ENCODE measurements at places on chromosomes 1 and 21. TPM values are rescaled to one million over a fixed set of nuclear protein-coding genes. Genes with fewer than 3 reads are reported as not detected.

DNA sequence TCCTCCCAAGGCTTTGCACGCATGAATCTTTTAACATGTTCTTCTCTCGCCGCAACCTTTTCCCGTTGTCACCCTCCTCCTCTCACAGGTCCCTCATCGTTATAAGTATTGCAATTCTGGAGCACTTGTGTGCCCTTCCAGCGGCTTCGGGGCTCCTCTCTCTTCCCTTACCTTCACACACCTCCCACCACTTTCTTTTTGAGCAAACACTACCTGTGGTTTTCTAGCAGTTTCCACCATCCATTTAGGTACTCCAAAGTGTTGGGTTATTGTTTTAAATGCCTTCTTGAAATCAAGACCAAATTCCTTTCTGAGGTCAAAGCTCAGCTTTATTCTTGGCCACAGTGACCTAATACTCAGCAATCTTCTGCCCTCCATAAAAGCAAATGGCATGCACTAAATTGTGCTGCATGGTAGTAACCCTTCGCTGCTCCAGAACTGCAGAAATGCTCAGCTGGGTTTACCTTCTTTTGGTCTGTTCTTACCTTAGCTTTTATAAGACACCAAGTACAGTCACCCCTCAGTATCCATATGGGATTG lies 472.4 kb downstream of the SETD4 start:
- H3K27ac ChIP-seq = no peak overlapping the region
- DNase-seq = no peak
- H3K27me3 ChIP-seq = no peaks in the 10 kb centered on the region
- H3K4me1 ChIP-seq = no peaks in the 10 kb centered on the region
- H3K4me3 ChIP-seq = no peak overlapping the region
- no peaks in the 10 kb centered on the region for H3K36me3 ChIP-seq

DNA sequence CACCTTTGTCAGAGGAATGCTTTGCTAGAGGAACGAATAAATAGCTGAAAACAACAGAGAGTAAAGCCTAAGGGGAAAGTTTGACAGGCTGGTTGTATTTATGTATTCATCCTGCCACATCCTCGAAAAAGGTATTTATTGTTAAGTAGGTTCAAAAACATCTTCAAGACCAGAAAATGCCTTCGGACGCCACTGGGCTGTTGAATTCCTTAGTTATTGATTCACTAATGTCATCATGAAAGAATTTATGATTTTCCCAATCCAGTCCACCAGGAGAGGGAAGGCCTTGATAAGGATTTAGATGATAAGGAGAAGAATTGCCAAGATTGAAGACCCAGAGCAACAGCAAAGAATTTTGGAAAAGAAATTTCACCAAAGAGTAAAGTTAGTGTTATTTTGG lies 35.2 kb upstream of the MAB21L3 start:
- H3K4me1 ChIP-seq = no peaks in the 10 kb centered on the region
- no peaks in the 10 kb centered on the region for H3K36me3 ChIP-seq
- no peak overlapping the region for H3K4me3 ChIP-seq
- no peaks in the 10 kb centered on the region for H3K27me3 ChIP-seq

DNA sequence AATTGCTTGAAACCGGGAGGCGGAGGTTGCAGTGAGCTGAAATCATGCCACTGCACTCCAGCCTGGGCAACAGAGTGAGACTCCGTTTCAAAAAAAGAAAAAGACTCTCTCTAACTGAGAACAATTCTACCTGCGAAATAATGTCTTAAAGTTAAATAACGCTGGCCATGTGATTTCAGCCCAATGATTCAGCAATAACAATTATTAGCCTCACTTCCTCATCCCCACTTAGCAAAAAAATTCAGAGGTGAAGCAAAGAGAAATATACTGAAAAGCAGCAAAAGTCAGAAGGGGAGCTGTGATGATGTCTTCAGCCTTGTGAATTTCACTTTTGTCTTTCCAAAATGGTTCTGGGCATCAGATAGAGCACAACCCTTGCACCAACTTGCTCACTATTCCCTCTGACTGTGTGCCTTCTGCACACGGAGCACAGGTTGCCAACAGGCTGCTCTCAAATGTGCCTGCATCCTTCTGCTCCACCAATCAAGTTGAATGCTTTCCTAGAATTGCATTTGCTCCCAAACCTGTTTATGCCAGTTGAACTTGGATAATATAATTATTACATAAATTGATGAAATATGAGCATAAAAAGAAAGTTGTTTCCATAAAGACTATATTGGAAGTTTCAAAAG lies 79.8 kb upstream of the IPO9 start:
- H3K36me3 ChIP-seq = no peaks in the 10 kb centered on the region
- H3K4me1 ChIP-seq = peaks cover 32% of the 10 kb centered on the region
- no peak overlapping the region for H3K27ac ChIP-seq

DNA sequence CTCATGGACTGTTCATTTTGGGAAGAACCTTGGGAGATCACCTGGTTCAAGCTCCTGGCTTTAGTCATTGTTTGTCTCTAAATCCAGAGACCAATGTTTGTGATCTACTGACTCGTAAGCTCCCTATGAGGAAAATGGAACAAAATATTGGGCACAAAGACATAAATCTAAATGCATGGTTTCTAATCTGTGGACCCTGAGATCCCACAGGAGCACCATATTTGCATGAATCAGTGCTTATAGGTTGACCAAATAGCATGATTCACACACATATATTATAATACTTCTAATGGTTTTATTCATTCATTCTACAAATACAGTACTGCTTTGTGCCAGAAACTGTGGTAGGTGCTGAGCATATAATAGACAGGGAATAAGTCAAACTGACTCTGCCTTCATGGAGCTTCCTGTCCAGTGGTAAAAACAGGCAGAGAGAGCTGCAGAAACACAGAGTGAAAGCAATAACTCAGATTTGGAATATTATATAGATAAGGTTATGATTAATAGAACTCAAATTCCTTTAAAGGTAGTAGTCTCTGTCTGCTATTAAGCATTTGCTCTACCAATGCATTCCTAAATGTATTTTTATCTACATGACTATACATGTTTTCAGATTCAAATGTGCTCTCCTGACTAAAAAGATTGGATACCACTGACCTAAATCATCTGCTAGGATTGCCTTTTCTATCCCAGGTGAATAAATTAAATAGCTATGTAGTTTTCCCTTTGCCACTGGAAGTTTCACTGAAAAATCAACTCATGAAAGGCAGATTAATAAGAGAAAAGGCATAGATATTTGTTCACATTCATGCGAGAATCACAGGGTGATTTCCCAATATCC lies 198.6 kb upstream of the CAMK1G start:
- no peaks in the 10 kb centered on the region for H3K27me3 ChIP-seq
- no peak overlapping the region for H3K27ac ChIP-seq
- no peaks in the 10 kb centered on the region for H3K4me1 ChIP-seq
- DNase-seq = no peak
- H3K36me3 ChIP-seq = no peaks in the 10 kb centered on the region
- no peak overlapping the region for H3K4me3 ChIP-seq

GRCh38 chr1:64163431-64163830 lies 40.0 kb upstream of the UBE2U start:
- H3K36me3 ChIP-seq = no peaks in the 10 kb centered on the region
- no peak overlapping the region for H3K27ac ChIP-seq
- no peak for DNase-seq
- H3K4me3 ChIP-seq = no peak overlapping the region

DNA sequence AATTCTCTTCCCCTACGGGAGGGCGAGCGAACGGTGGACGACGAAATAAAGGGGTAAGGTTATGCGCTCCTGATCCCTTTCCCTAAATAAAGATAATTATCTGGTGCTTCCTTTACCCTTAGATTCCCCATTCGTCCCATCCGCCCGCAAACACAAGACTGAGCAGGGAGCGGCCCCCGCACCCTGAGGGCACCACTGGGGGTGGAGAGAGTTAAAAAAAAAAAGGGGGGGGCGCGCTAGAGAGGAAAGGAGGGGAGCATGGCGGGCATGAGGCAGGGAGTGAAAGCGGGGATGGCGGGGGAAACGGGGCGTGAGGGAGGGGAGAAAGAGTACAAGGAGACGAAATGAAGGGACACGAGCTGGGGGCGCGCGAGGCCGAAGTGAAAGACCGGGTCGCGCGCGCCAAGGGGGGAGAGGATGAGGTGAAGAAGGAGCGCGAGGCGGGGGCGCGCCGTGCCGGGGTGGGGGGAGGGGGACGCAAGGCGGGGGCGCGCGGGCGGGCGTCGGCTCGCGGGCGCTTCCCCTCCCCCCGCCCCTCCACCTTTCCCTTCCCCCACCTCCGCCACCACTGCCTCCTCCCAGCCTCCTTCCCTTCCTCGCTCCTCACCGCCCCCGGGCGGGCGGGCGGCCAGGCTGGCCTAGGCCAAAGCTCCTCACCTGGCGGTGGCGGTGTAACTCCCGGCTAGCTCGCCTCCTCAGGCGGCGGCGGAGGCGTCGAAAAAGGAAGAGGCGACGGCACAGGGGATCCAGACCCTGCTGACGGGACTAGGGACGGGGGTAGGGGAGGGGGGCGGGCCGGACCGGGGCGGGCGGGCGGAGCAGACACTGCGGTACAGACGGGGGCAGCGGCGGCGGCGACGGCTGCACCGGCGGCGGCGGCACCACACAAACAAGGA lies 448 bp downstream of the GATAD2B start:
- peaks cover 11% of the 10 kb centered on the region for H3K36me3 ChIP-seq
- H3K4me3 ChIP-seq = peak overlapping the region; percentile 67
- H3K27me3 ChIP-seq = no peaks in the 10 kb centered on the region
- H3K27ac ChIP-seq = peak overlapping the region; percentile 86
- H3K4me1 ChIP-seq = peaks cover 31% of the 10 kb centered on the region

Gene KDM5B
- 57.3 TPM for total RNA-seq

- H3K27ac ChIP-seq = no peak overlapping the region
- H3K36me3 ChIP-seq = no peaks in the 10 kb centered on the region
- DNase-seq = no peak
- H3K27me3 ChIP-seq = no peaks in the 10 kb centered on the region
- H3K4me3 ChIP-seq = no peak overlapping the region
Measured at GRCh38 chr1:50707824-50708223, 252.2 kb downstream of the FAF1 start.

DNA sequence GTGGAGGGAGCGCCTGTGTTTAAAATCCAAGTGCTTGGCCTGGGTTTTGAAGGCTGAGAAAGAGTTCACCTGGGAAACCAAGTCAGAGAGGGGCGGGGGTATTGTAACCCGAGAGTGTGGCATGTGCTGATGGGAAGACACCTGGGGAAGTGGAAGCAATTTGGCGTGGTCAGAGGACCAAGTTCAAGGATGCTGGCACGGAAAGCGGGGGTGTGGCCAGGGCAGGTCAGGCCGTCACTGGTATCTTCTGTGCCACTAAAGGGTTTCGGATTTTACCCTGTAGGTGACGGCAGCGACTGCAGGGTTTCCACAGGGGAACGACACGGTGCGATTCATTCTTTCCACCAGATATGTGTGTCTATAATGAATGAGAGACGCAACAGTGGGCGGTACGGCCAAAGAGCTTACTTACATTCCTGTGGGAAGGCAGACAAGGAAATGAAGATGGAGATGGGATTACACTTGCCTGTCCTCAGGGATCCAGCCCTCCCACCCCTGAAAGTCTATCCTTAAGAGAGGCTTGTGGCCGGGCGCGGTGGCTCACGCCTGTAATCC lies 31.3 kb downstream of the CA6 start:
- no peaks in the 10 kb centered on the region for H3K36me3 ChIP-seq
- H3K4me1 ChIP-seq = no peaks in the 10 kb centered on the region
- no peak for DNase-seq
- no peaks in the 10 kb centered on the region for H3K27me3 ChIP-seq
- H3K27ac ChIP-seq = no peak overlapping the region
- no peak overlapping the region for H3K4me3 ChIP-seq

DNA sequence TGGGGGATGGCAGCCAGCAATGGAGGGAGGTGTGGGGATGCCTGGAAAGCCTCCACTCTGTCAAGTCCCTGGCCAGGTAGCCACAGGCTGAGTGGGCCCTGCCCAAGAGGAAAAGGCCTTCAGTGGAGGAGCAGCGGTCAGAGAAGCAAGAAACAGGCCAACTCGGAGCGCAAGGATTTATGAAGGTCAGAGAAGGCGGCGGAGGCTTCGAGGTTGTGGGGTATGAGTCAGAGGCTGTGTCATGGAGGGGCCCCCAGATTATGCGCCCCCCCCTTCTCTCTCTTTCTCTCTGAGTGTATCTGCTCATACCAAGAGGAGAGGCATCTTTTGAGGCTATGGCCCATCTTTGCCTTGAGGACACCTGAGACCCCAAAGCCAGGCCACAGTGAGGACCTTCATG lies 99.5 kb downstream of the CASZ1 start:
- H3K27me3 ChIP-seq = no peaks in the 10 kb centered on the region
- no peak for DNase-seq
- H3K36me3 ChIP-seq = no peaks in the 10 kb centered on the region
- H3K4me1 ChIP-seq = peaks cover 13% of the 10 kb centered on the region
- H3K27ac ChIP-seq = no peak overlapping the region

Gene FCGR3A
- total RNA-seq = 112 TPM

Gene S100A1
- not detected for total RNA-seq

GRCh38 chr1:50108497-50109059 lies at the start of gene ELAVL4:
Gene ELAVL4, plus strand, starts transcription at chr1:50108920. Its CDS starts 270 bp downstream, at chr1:50109190.
- DNase-seq = no peak
- no peak within 1 kb of the TSS for H3K27ac ChIP-seq
- H3K4me1 ChIP-seq = no peaks in the 10 kb centered on the region
- H3K36me3 ChIP-seq = no peaks in the 10 kb centered on the region
- H3K27me3 ChIP-seq = peaks cover 40% of the 10 kb centered on the region

- H3K27ac ChIP-seq = no peak overlapping the region
- no peaks in the 10 kb centered on the region for H3K36me3 ChIP-seq
- DNase-seq = no peak
- H3K4me3 ChIP-seq = no peak overlapping the region
Measured at GRCh38 chr1:218090459-218090858, 194.6 kb upstream of the RRP15 start.

- H3K4me3 ChIP-seq = no peak overlapping the region
- no peak overlapping the region for H3K27ac ChIP-seq
- peaks cover 24% of the 10 kb centered on the region for H3K4me1 ChIP-seq
Measured at GRCh38 chr1:180525715-180526039, 23.3 kb upstream of the ACBD6 start.

Gene RAB13
- total RNA-seq = 103 TPM

- H3K4me1 ChIP-seq = no peaks in the 10 kb centered on the region
- H3K4me3 ChIP-seq = no peak overlapping the region
- no peaks in the 10 kb centered on the region for H3K36me3 ChIP-seq
- H3K27ac ChIP-seq = no peak overlapping the region
- no peak for DNase-seq
Measured at GRCh38 chr1:118896416-118896815, 91.7 kb downstream of the TBX15 start.

Gene NCAM2
- total RNA-seq = 15.9 TPM

DNA sequence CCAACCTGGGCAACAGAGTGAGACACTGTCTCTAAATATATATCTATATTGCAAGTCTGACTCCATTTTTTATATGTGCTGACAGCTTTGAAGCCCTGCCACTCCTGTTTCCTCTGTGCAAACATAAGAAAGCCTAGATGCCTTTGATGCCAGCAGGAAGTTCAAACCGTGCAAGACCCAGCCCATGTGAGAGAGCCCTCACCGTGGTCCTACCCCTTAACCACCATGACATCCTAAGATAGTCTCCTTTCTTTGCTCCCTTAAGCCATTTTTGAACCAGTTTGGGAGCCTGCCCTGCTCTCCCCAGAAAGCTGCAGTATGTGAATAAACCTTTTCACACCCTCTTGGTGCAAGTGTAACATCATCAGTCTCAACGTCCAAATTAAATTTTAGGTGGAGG lies 3.7 kb upstream of the DIPK1A start:
- H3K27ac ChIP-seq = no peak overlapping the region
- no peaks in the 10 kb centered on the region for H3K4me1 ChIP-seq
- DNase-seq = no peak
- no peaks in the 10 kb centered on the region for H3K27me3 ChIP-seq

GRCh38 chr1:36149973-36150295 lies 648 bp upstream of the TRAPPC3 start:
- peaks cover 46% of the 10 kb centered on the region for H3K4me1 ChIP-seq
- no peak for DNase-seq
- H3K4me3 ChIP-seq = peak overlapping the region; percentile 33

- H3K4me1 ChIP-seq = peaks cover 31% of the 10 kb centered on the region
- H3K36me3 ChIP-seq = no peaks in the 10 kb centered on the region
- H3K4me3 ChIP-seq = no peak overlapping the region
- no peak for DNase-seq
Measured at GRCh38 chr1:182141040-182141439, 79.5 kb upstream of the ZNF648 start.

Gene OR2L3
- not detected for total RNA-seq

Gene RAD54L
- 1.0 TPM for total RNA-seq
